ENCODE measurements at places on chromosomes 3 and 15.
A peak's percentile ranks its signal among the peaks of the same experiment; 100 is the strongest.

DNA sequence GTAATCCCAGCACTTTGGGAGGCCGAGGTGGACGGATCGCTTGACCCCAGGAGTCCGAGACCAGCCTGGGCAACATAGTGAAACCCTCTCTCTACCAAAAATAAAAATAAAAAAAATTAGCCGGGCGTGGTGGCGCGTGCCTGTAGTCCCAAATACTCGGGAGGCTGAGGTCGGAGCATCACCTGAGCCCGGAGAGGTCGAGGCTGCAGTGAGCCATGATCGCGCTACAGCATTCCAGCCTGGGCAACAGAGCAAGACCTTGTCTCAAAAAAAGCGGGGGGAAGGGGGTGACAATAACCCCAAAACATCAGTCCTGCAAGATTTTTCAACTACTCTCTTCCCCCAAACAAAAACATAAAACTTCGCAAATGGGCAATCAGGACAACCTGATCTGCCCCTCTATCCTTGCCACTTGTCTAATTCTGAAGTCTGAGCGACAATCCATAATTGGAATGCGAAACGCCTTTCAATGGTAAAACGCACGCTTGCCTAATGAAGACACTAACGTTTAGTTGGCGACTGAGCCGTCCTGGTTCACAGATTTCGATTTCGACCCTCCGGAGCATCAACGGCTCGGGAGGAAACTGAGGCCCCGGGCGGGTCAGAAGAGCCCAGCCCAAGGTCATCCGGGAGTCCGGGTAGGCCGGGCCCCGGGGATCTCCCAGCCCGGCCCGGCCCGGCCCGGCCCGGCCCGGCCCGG, 868 bp downstream of the BTBD1 start:
- DNase-seq = peak; percentile 11

GRCh38 chr15:66948294-66948693, 117.1 kb upstream of the SMAD3 start:
- DNase-seq = peak; percentile 42

- no peak for DNase-seq
Observed at GRCh38 chr15:80608688-80609087, 86.4 kb upstream of the ABHD17C start.

- no peak for DNase-seq
Observed at GRCh38 chr3:37814547-37814946, 47.1 kb upstream of the CTDSPL start.

- DNase-seq = no peak
Observed at GRCh38 chr3:38648659-38649499, 608 bp downstream of the SCN5A start.

- DNase-seq = no peak
Observed at GRCh38 chr15:67731112-67731721, 94.1 kb upstream of the SKOR1 start.
